AG08395 (cell line): ENCODE measurements at places on chromosomes 2 and 18.

DNA sequence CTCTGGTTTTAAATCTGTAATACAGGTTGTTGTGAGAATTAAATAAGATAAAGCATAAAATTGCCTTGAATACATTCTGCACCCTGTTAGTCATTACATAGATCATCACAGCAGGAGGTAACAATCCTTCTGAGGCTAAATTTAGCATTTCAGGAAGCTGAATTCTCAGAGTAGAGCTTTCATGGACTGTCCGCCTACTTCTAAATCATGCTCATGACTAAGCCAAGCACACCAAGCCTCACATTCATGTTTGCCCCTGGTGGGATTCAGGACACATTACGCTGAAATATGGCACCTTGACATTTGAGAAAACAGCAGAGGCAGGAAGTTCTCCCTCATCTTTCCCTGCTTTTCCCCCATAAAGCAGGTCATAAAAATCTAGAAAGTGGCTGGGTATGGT lies 16.6 kb upstream of the PIK3C3 start:
- DNase-seq, result peak; percentile 79

DNA sequence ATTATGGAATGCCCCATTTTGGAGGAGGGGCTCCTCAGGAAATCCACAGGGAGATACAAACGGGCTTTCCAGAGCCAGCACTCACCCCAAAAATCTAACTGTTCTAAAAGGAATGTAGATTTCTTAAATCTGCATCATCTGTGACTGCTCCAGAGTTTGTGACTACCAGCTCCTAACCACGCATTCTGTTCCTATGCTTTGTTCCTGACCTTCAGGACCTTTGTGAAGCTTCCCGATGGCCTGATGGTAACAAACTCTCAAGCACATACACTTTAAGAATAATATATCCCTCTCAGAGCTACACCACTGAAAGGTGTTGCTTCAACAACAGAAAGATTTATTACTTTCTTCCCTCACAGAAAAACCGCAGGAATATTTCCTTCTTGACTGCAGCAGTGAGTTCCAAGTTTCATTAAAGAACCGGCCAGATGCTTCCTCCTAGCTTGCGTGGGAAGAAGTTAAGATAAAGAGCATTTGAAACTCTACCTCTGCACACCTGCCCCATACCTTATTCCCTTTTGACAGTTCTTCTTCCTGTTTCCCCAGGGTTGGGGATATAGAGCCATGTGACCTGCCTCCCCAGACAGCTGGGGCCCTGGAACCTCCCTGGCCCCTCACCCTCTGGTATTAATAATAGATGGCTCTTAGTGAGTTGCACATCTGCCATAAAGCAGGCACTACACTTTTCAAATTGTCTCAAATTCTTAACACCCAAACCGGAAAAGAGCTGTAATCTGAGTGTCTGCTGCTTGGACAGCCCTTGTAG lies 40.2 kb upstream of the EML4 start:
- DNase-seq, result peak; percentile 63

DNA sequence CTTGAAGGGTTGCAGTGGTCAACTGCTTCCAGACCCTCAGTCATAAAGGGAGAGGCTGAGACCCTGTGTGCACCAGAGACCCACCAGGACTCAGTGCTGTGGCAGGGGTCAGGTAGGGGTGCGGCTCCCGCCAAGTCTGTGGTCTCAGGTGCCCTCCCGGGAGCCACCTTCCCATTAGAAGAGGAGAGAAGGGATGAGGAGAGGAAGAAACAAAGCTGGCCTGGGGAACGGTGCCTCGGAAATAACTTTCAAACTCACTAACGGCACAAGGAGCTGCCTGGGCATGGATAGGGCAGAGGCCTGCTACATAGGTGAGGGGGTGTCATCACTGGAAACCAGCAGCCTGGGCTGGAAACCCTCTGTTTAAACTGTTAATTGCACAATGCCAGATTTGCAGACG lies 84.9 kb downstream of the TPO start:
- no peak for DNase-seq

DNA sequence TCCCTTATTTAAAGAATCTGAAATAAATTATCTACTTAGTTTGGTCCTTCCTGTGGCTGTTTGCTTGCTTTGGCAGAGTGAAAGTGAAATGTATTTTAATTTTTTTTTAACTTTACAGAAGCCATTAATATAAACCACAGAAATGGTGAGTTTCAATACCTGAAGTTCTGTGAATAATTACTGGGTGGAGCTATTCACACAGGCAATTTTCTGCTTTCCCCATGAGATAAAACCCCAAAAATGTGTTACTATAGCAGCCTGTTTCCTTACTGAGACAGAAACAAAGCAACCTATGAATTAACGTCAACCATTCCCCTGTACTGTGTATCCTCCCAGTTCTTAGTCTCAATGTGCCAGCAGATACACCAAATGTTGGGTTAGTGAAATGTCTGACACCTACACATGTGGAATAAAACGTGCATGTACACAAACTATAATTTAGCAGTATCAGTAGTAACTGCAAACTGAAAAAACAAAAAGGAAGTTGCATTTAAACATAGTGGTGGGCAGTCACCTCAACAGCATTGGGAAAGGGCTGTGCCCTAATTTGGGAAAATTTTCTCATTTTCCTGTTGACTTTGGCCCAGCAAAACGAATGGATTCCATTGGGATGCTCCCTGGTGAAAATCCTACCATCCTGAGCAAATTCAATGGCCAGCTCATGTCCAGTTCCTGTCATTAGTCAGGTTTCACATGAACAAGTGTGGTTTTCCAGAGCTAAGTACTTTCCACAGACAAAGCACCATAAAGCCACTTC lies 73.1 kb upstream of the RMDN2 start:
- DNase-seq, result no peak

GRCh38 chr2:71715951-71716696 lies 262.8 kb downstream of the DYSF start:
- DNase-seq, result no peak

DNA sequence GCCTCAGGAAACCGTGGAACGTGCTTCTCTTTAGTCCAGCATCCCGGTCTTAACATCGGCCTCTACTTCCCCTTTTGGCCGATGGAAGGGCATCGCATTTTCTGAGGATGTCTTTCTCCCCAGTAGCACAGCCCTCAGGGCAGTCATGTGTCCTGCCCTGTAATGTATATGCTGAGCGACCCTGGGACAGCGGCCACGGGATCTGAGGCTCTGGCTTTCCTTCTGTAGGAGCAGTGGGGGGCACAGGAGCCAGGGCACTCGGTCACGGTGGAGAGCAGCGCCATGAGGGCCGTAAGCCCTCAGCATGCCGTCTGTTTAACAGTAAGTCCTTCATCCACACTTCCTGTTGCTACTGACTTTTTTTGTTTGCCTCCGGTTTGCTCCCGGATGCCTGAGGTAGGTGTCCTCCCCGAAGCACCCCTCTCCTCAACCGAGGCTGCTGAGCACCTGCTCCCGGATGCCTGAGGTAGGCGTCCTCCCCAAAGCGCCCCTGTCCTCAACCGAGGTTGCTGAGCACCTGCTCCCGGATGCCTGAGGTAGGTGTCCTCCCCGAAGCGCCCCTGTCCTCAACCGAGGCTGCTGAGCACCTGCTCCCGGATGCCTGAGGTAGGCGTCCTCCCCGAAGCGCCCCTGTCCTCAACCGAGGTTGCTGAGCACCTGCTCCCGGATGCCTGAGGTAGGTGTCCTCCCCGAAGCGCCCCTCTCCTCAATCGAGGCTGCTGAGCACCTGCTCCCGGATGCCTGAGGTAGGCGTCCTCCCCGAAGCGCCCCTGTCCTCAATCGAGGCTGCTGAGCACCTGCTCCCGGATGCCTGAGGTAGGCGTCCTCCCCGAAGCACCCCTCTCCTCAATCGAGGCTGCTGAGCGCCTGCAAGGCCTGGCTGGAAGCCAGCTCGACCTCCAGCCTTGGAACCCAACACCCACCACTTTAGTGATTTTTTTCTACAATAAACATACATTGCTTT lies 169.3 kb downstream of the HDAC4 start:
- DNase-seq, result no peak

DNA sequence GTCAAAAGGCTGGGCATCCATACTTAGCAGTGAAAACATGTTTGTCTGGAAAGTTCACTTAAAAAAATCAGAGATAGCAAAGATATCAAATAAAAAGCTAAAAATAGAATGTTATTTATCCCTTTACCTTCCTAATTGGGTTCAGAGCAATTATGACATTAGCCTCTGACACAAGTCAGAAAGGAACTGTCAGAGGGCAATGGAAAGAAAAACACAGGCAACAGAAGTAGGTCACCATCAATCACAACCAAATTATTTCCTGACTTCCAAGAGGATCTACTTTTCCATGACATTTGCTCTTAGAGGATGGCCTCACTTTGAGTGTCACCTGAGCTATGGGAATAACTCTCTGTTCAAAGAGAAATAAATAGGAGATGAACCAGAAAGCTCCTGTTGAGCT lies 27.5 kb downstream of the MYOM1 start:
- DNase-seq, result no peak

DNA sequence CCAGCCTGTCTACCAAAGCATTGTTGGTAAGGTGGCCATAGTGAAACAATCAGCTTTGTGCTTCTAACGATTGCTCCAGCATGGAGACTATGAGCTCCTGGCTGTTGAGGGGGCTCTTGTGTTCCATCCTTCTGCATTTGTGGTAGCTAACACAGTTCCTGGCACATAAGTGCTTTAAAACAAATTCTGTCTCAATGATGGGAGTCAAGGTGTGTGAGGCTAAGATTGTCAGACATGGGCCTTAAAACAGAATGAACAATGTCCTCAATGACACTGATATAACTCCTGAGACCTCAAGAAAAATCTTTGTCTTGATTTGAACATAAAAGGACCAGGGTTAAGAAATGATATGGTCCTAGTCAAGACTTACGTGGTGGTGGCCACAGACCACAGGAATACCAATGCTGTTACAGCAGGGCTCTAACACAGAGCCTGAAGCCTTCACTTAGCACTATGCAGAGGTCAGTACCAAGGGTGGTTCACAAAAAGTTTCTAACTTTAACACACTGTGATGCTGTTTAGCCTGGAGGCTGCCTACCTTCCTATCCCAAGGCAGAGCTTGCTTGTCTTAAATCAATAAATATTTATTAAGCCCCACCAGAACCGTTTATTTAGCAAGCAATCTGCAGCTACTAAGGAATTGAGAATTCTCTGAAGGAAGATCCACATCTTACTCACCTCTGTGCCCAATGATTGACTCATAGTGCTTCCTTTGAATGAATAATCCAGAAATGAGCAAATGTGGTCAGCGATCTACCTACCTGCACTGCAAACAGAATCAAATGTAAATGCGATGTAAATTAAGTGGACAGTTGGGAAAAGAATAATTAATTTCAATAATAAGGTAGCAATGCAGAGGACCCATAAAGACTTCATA lies 35.1 kb downstream of the EVA1A start:
- DNase-seq, result no peak

- DNase-seq, result no peak
Measured at GRCh38 chr2:121038431-121038830, 246.6 kb downstream of the TFCP2L1 start.

GRCh38 chr2:232860593-232861241 lies 9.3 kb upstream of the SNORC start:
- no peak for DNase-seq

- DNase-seq, result no peak
Measured at GRCh38 chr2:116732322-116732721, 1082.2 kb upstream of the DDX18 start.
